Hematopoietic multipotent progenitor cell treated with erythropoietin and hydrocortisone succinate and interleukin-3 and kit ligand, for 15 days (in vitro differentiated cells): ENCODE measurements at places on chromosomes 6 and 20.
A peak's percentile ranks its signal among the peaks of the same experiment; 100 is the strongest.

DNA sequence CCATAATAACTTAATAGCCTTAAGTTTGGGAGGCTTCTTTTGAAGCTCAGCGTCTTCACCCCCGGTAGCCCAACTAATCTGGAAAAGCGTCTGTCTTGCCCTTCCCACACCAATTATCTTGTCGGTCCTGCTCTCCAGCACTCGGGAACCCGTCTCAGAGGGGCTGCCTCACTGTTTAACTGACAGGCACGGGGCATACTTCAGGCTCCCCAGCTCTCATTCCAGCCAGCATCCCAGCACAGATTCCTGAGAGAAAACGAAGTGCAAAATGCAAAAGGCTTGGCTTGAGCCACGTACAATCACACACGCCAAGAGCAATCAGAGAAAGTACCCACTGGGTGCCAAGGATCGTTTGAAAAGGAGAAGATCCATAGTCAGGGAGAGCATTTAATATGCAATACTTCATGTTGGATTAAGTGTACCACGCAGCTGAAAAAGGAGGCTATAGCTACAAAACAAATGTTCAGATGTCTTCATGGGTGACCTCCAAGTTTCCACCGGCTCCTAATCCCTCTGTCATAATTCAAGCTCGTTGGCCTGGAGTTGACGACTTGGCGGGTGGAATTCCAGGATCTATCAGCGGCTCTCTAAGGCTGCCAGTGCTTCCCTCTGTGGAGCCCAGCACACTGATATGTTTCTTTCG, 53.7 kb upstream of the STX16 start:
- DNase-seq = no peak

- DNase-seq = no peak
Measured at GRCh38 chr20:37991908-37992307, 41.3 kb downstream of the TTI1 start.

GRCh38 chr6:1382883-1383728, 6.3 kb upstream of the FOXF2 start:
- DNase-seq = no peak

GRCh38 chr6:151015101-151015700, 149.7 kb downstream of the MTHFD1L start:
- no peak for DNase-seq

- DNase-seq = no peak
Measured at GRCh38 chr6:119717942-119718341, 368.4 kb upstream of the MAN1A1 start.

DNA sequence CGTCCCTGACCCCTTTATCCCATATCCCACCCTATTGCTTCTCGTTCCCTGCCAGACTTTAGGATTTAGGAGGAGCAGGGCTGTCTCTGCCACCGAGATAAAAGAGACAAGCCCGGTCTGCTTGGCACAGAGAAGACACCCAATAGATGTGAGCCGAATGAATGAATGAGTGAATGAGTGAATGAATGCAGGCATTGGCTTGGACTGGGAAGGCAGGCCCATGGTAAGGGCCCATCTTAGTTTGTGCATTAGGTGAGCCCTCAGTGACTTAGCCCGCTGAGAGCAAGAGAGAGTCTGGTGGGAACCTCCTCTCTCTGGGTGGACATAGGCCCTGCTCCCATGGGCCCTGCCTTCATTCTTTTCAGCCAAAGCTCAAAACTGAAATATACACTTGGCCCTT, 879 bp upstream of the BPIFB6 start:
- DNase-seq = no peak

- no peak for DNase-seq
Measured at GRCh38 chr6:31919624-31920303, 7.8 kb upstream of the C2 start.

- no peak for DNase-seq
Measured at GRCh38 chr6:166673309-166673708, 46.3 kb upstream of the RPS6KA2 start.

GRCh38 chr6:21098744-21099143, 494.8 kb upstream of the SOX4 start:
- no peak for DNase-seq

GRCh38 chr6:12286373-12287110, 3.6 kb upstream of the EDN1 start:
- no peak for DNase-seq

- DNase-seq = no peak
Measured at GRCh38 chr6:107811591-107812218, 12.4 kb downstream of the SCML4 start.

DNA sequence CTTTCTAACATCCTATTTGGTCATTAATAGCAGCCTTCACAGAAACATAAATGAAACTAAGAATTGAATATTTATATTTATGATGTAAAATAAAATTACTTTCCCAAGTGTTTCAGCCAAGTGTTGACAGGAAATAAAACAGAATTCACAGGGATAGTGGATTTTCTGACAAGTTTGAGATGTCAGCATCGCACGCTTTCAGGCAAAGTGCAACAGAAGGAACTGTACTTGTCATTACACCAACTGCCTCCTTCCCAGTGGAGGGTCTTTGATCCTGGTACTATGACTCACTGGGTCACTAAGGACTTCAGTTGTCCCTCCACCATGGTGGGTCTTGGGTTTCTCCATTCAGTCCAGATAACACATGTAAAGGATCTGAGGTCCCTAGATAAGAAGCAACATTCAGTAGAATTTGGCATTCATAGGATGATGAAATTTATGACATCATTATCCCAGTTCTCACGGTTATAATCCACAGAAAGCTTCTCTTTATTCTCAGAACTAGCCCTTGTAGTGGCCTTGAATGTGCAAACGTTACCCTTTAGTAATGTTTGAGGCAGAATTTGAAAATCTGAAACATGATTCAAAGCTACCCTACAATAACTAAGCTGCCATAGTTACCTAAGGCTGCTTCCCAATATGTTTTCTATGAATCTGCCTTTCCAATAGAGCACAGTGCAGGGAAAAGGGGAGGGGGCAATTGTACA, 3.8 kb upstream of the TNFAIP3 start:
- peak; percentile 61 for DNase-seq

- DNase-seq = no peak
Measured at GRCh38 chr20:58875111-58875510, 22.6 kb downstream of the GNAS start.

- DNase-seq = no peak
Measured at GRCh38 chr6:31529329-31530150, 778 bp downstream of the MCCD1 start.

GRCh38 chr6:16064671-16065072, 64.2 kb upstream of the MYLIP start:
- DNase-seq = no peak

DNA sequence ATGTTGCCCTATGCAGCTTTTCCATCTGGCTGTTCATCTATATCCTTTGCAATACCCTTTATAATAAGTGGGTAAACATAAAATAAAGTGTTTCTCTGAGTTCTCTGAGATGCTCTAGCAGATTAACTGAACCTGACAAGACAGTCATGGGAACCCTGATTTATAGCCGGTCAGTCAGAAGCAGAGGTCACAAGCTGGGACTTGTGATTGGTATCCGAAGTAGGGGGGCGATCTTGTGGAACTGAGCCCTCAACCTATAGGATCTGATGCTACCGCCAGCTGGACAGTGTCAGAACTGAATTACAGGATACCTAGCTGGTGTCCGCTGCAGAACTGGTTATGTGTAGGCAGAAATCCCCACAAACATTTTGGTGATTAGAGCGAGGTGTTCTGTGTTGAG, 39.0 kb downstream of the SLC17A5 start:
- no peak for DNase-seq

DNA sequence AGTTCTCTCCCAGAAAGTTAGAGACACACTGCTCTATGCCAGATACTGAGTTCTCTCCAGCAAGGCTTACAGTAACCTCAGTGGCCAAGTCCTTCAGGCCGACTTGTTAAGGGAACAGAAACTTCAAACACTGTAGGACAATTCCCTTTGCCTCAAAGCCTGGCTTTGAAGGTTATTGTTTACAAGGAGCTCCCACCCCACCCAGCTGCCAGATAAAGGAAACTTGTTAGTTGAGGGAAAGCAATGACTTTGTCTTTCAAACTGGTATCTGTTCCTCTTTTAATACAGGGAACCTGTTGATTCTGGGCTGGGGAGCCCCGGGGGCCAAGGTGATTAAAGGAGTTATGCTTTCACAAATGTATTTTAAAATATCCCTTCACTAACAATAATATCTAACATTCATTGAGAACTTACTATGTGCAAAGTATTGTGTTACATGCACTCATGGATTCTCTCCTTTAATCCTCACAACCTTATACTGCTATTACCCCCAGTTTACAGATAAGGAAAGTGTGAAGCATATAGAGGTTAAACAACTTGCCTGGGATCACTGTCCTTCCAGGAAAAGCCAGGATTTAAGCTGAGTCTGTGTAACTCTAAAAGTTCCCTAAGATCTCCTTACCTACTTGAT, 27.6 kb upstream of the CDKN1A start:
- no peak for DNase-seq

- DNase-seq = no peak
Measured at GRCh38 chr6:111589366-111589765, 16.3 kb downstream of the TRAF3IP2 start.

- no peak for DNase-seq
Measured at GRCh38 chr6:168201799-168202198, 117.8 kb downstream of the DACT2 start.

DNA sequence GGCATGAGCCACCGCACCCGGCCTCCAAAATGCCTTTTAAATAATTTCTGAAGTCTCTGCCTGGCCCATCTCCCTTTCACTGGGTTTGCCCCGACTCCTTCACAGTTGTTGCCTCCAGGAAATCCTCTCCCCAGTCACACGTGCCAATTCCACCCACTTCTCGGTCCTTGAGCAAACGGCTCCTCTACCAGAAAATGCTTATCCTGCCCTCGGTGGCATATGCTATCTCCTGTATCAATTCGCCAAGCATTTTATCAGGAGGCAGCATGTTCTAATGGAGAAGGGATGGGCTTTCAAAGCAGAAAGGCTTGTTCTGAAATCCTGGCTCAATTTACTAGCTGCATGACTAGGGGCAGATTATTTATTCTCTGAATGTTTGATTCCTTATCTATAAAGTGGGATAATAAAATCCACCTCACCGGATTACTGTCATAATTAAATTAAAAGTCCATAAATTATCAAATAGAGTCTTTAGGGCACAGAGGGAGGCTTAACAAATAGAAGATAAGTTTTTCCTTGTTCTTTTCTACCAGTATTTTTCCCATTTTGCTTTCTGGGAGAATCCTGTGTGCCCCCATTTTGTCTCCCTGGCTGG, 66.3 kb downstream of the PPP1R3G start:
- no peak for DNase-seq

DNA sequence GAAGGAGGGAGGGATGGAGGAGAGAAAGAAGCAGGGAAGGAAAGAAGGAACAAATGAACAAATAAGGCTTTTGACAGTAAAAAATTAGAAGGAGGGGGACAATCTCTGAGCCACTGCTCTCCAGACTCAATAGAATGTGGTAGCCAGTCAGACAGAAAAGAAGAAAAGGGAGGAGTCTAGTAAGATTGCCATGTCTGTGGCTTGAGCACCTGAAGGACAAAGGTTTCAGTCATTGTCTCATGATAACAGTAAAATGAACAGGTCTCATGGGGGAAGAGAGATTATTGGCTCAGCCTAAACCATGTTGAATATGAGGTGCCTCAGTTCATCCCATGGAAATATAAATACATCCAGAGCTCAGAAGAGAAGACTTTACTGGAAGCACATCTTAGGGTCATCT, 14.0 kb upstream of the LOC128125822 start:
- no peak for DNase-seq

GRCh38 chr20:38640521-38640920, 38.9 kb downstream of the ARHGAP40 start:
- DNase-seq = no peak

DNA sequence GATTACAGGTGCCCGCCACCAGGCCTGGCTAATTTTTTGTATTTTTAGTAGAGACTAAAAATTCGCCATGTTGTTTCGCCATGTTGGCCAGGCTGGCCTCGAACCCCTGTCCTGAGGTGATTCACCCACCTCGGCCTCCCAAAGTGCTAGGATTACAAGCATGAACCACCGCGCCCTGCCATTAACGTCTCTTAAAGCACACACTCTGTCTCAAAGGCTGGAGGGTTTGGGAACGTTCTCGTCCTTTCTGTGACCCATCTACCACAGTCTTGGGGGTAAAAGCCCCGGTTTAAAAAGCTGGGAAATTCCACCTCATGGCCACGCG, 57.8 kb upstream of the ARID1B start:
- DNase-seq = no peak

DNA sequence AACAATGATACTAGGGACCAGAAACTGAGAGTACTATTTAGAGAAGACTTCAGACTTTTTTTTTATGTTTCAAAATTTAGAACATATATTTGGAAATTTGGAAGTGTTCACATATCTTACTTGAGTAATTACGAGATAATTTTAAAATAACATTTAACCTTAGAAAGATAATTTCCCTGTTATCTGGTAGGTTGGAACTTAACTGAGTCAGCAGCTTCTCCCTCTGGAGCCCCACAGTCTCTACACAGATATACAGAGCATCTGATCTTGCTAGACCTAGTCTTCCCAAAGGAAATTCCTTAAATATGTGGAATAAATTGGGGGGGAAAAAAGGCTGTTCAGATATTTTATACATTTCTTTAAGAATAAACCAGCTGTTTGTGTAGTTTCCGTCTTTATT, 48.6 kb downstream of the TSPYL4 start:
- no peak for DNase-seq

- no peak for DNase-seq
Measured at GRCh38 chr6:21524201-21524600, 69.3 kb upstream of the SOX4 start.

GRCh38 chr6:6793388-6794250, 205.1 kb downstream of the LY86 start:
- DNase-seq = no peak

DNA sequence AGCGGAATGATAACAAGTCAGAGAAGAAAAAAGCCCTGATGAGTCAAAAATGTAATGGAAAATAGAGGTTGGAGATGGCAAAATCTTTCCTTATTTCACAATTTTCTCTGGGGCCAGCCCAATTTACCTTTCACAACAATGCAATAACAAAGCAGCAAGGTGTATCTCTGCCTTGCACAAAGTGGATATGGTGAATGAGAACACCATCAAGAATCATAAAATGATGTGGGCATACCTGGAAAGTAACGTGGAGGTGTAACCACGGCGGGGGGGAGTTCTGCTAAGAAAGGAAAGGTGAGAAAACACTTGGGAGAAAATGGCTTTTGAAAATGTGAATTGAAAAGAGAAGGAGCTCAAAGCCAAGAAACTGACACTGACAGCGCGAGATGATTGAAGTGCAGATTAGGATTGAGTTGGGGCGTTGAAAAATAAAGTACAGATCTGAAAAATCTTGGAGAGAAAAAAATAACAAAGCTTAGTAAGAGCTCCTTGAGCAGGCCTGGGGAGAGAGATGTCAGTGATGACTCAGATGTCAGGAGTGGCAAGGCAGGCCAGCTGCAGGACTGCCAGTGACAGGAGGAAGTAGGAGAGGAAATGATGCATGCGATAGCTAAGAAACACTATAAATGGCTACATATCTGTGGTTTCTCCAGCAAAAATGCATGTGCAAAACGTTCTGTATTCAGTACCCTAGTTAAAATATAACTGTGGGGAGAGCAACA, 26.2 kb downstream of the ARHGAP18 start:
- DNase-seq = peak; percentile 34

- no peak for DNase-seq
Measured at GRCh38 chr20:48180024-48180423, 394.7 kb upstream of the SULF2 start.
